ENCODE measurements at places on chromosomes 3 and 15.

- DNase-seq, result no peak
These were observed 8.8 kb downstream of the ARL13B start for GRCh38 chr3:93988764-93989163.

DNA sequence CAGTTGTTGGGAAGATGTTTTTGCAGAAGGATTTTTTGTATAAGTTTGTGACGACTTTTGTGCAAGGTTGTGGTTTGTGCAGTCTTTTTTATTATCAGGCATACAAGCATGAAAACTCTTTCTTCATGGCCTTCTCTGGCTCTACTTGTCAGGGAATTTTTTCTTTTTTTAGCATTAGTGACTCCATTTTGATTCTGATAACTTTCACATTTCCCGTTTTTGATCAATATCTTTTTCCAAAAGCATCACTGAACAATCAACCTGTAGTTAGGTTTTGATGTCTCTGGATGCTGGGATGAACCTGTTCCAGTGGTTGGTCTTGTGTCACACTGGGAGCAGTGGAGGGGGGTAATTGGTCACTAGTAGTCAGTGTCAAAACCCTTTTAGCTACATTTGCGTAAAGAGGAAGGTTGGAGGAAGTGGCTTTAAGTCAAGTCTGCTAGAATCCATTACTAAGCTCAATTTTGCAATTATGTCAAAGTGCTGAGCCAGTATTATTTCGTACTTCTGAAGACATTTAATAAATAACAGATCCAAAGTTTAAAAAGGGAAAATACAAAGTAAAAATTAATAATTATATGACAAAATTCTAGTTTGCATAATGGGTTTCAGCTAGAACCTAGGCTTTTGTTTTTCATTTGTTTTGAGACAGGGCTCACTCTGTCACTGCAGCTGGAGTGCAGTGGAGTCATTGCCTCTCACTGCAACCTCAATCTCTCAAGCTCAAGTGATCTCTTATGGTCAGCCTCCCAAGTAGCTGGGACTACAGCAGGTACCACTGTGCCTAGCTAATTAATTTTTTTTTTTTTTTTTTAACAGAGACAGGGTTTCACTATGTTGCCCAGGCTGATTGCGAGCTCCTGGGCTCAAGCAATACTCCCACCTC, 18.8 kb upstream of the CFAP161 start:
- no peak for DNase-seq

DNA sequence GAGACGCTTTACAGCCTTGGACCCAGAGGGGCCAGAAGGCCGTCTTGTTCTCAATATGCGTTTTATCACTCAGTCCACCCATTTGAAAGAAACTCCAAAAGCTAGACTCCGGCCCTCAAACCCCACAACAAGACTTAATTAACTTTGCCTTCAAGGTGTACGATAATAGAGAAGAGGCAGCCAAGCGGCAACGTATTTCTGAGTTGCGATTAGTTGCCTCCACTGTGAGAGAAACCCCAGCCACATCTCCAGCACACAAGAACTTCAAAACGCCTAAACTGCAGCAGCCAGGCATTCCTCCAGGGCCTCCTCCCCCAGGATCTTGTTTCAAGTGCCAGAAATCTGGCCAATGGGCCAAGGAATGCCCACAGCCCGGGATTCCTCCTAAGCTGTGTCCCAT, 17.4 kb upstream of the INO80 start:
- DNase-seq, result no peak

DNA sequence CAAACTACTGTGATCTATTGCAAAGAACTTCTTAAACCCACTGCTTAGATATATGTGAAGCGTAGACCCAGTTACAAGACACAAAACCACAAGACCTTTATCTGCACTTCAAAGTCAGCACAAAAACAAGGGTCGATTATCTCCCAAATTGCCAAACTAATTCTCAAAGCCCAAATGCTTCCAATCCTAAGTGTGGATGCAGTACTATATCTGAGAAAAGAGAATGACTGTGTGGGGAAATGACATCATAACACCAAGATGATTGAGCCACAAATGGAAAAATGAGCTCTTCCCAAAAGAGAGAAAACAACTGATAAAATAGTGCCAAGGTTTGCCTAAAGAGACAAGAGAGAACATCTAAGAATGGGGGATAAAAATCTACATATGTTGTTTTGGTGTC, 86.2 kb downstream of the MEIS2 start:
- DNase-seq, result peak; percentile 44

GRCh38 chr3:107431246-107432012, 54.2 kb downstream of the CCDC54 start:
- DNase-seq, result peak; percentile 80

DNA sequence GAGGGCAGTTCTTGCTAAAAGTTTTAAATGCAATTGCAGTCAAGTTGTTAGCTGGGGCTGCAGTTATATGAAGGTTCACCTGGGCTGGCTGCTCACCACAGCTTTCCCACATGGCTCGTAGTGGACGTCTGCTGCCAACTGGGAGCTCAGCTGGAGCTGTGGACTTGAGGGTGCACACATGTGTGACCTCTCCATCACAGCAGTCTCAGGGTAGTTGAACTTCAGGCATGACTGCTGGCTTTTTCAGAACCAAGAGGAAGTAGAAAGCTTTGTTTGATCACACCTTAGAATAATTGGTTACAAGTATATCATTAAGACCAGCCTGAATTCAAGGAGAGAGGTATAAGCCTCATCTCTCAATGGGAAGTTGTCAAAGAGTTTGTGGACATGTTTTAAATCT, 74.1 kb downstream of the CHL1 start:
- DNase-seq, result no peak

GRCh38 chr15:48437178-48437577, 105.9 kb downstream of the DUT start:
- no peak for DNase-seq

- DNase-seq, result no peak
These were observed 130.5 kb upstream of the BFSP2 start for GRCh38 chr3:133269393-133269792.

GRCh38 chr3:125309476-125309875, 65.6 kb downstream of the ZNF148 start:
- no peak for DNase-seq

Measured in mesenchymal stem cell (in vitro differentiated cells and primary cell).